ENCODE measurements at places on chromosomes 2 and 18.

DNA sequence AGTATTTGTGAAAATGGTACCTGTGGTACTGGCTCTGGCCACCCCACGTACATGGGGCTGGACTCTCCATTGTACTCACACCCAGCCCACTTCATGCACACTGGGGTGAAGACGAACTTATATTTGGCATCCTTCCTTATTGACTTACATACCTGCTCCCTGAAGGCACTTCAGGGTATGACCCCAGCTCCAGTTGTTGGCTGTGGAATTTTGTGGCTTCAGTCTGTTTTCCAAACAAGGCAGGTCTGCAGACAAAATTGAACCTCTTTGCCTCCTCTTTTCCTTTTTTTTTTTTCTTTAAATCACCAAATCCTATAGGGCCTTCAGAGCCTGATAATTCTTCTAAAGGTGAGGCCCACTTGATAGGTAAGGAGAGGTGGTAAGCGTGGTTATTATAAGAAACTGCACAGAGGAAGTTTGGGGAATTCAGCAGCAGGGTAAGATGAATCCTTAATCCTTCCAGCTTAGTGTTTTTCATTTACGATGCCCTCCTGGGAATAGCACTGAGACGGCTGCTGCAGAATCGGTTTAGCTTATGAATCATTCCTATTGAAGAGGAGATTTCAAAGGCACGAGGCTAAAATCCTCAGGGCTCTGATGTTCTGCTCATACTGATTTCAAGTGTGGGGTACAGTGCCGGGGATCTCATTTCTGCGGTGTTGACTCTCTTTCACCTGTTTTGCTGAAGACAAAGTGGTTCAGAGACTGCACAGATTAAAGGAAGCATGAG lies 55.2 kb downstream of the KIF5C start:
- peak; percentile 83 for DNase-seq

DNA sequence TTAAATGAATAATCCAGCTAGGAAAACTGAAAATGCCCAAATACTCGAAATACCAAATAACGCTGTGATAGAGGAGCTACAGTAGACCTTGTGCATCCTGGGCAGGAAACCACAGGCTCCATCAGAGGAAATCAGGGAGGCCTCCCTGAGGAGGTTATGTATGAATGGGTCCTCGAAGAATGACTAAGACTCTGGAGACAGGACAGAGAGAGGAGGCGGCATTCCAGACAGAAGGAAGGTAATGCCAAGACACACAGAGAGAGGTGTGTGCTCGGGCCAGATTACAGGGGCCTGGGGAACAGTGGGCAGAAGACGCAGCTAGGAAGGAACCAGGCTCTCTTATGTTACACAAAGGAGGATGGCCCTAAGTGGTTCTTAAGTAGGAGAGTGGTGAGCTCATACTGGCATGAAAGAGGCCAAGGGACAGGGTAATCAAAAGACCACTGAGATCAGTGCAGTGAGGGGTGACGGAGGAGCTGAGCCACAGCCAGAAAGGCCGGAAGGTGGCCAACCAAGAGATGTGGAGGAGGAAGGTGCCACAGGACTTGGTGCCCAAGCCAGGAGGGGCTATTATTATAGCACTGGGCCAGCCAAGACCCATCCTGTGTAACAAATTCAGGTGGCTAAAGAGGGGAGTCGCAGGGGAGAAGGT lies 9.9 kb downstream of the ST3GAL5 start:
- no peak for DNase-seq

- DNase-seq = no peak
Observed at GRCh38 chr18:62420513-62421209, 95.6 kb downstream of the TNFRSF11A start.

GRCh38 chr2:99806758-99807157 lies 316.9 kb upstream of the REV1 start:
- DNase-seq = no peak

DNA sequence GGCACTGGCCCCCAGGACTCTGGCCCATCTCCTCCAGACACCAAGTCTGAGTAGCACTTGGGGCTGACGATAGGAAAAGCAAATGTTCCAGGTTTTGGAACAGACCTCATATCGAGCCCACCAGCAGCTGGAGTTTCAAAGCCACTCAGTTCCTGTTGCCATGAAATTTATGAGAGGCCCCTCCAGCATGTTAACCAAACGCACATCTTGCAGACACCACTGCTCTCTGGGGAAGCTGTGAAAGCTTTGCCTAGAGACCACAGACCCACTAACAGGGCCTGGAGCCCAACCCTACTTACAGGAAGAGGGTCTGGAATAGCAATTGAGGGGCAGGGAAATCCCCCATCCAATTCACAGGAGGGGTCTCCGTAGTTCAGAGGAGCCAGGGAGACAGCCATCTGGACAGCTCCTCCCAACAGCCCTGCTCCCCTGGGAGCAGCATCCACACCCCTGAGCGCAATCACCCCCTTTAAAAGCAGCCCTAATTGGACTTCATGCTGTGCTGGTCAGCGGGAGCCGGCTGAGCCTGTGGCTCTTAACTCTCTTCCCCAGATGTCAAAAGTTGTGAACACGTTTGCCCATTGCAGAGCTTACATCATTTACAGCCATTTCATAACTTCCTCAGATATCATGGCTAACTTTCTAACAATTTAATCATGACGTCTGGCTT lies 81.3 kb downstream of the TGFA start:
- DNase-seq = peak; percentile 38

DNA sequence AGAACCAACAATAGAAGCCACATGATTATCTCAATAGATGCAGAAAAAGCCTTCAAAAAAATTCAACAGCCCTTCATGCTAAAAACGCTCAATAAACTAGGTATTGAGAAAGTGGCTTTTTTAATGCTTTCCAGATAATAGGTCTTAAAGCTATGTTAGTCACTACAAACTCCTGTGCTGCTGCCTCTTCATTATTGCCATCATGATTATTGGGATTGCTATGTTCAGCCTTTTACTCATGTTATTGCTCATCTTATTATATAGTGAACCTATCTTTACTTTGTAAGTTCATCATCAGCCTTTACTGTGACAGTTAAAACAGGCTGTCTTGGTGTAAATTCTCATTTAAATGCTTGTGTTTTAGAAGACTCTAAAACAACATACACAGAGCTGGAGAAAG lies 1557.2 kb upstream of the ZEB2 start:
- no peak for DNase-seq

DNA sequence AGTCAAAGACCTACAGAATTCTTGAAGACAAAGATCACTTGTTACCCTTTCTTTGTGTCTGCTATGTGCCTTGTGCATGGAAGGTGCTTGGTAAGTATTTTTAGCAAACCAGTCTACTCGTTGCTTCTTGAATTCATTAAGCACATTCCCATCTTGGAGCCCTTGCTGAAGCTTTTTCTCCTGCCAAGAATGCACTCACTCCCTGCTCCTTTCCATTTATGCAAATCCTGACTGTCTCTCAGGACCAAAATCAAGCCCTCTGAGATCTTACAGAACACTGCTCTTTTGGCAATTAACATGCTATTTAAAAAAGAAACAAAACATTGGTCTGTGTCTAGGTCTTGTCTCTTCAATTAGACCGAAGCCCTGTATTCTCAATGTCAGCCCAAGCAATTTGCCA lies 75.8 kb downstream of the CLHC1 start:
- DNase-seq = no peak

GRCh38 chr2:80887841-80888378 lies 583.4 kb upstream of the LRRTM1 start:
- DNase-seq = no peak

- DNase-seq = no peak
Observed at GRCh38 chr2:157442636-157443035, 1.3 kb downstream of the CYTIP start.

DNA sequence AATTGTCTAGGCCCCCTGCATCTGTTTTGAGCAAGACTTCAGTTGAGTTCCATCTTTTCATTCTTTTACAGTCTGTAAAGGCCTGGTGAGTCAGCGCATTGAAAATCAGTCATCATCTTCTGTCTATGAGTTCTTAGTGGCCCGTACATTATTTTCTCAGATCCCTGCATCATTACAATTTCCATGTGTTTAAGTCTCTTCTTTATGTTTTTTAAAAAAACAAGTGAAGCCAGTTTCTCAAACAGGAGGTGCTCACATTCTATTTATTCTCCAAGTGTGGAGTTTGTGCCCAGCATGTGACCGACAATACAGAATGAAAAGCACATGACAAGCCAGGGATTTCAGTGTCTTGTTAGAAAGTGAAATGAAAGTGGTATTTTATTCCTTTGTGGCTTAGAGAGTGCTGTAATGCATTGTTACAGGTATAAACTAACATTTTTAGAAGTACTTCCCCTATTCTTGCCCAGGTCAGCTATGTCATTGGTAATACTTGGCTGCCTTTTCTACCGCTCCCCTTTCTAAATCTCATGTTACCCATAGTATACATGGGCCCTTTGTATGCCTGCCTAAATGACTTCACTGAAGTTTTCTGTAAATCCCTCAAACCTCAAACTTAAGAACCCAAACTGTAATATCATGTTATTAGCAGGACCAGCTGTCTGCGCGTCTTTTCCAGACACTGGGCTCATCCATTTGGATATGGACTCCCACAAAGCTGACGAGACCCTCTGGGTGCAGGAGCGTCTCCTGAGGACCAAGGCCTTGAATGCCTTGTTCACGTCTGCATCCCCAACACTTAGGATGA lies 67.6 kb downstream of the FEZ2 start:
- no peak for DNase-seq

GRCh38 chr18:35861367-35862118 lies 110.9 kb upstream of the RMP24 start:
- no peak for DNase-seq

- DNase-seq = no peak
Observed at GRCh38 chr2:121140734-121141133, 144.3 kb downstream of the TFCP2L1 start.

- no peak for DNase-seq
Observed at GRCh38 chr2:168566974-168567665, 111.0 kb downstream of the CERS6 start.

DNA sequence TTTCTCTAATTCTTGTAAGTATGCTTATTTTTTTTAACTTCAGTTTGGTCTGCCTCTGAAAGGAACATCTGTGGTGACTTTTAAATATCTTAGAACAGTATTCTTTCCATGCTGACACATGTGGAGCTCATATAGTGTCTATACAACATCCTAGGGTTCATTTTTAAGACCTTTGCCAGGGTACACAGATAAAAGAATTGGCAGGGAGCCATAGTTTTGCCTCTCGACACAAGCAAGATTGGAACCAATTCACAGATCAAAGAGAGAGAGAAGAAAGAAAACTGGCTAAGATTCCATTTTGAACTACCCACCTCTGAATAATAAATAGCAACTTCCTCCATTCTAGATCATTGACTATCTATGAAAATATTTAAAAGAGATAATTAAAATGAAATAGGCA lies 142.7 kb upstream of the ST6GAL2 start:
- DNase-seq = peak; percentile 3

- DNase-seq = no peak
Observed at GRCh38 chr2:182726473-182726872, 10.4 kb downstream of the DNAJC10 start.

DNA sequence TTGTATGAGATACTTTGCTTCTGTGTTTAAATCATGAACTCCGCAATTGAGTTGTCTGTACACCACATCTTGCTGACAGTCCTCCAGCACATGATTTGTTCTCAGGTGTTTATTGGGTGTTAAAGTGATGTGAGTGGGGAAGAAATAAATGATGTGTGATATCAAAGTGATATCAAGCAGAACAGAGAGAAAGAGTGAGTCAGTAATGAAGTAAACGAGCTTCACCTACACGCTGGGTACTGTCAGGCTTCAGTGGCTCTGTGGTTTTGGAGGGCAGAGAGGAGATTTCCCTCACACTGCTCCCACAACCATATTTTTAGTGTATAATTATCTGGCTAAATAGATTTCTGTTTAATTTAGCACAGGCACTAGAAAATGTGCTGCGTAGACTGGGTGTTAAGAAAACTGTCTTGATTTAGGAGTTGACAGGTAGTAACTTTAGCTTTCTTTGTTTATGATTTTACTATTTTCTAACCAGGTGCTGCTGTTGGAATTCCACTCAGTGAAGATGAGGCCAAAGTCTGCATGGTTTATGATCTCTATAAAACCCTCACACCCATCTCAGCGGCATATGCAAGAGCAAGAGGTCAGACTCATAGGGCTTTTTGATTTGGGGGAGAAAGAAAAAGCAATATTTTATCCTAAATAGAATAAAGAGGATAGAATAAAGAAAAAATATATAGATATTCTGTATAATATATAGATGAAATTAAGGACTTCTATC lies 21.2 kb downstream of the ATIC start:
- no peak for DNase-seq

DNA sequence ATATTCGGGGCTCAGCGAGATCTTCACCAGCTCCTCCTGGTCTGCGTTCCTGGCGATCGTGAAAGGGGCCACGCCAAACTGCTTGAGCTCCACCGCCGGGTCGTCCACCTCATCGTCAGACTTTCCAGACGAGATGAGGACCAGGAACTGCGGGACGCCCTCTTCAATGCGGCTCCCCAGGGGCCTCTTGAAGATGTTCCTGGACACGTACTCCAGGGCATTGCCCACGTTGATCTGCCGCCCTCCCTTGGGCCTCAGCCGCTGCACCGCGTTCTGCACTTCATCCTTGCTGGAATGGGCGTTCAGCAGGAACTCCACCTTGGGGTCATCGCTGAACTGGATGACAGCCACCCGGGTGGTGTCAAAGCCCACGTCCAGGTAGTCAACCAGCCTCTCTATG lies 42.1 kb downstream of the COL6A3 start:
- DNase-seq = no peak

- no peak for DNase-seq
Observed at GRCh38 chr2:198252472-198252871, 448.1 kb downstream of the PLCL1 start.

GRCh38 chr2:201779901-201780673 lies 646 bp downstream of the ALS2 start:
- DNase-seq = peak; percentile 49

DNA sequence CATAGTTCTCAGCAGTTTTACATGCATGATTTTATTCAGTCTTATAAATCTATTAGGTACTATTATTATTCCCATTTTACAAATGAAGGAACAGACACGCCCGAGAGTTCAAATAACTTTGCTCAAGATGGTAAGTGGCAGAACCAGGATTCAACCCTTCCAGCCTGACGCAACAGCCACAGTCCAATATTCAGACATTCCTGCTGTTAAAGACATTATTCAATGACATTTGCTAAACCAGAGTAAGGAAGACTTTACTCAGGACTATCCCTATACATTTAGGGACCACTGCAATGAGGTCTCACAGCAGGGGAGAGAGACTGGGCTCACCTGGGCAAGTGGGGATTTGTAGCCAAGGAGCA lies 29.4 kb upstream of the IGFBP2 start:
- DNase-seq = no peak

- DNase-seq = no peak
Observed at GRCh38 chr2:19812166-19812565, 89.6 kb downstream of the TTC32 start.

DNA sequence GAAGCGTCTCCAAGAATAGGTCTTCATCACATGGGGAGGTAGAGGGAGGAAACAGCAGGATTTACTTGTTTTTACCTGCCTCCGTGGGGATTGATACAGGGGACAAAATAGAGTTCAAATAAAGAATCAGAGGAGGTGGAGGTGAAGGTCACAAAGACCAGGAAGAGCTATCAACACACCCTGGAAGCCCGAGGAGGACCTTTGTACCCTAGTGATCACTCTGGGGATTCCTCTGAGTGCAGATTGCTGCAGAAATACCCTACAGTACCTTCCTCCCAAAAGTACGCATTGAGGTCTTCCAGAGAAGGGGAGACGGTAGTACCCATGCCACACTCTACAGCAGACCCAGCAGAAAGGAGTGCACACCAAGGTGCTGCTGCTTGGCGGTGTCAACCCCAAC lies 44.9 kb downstream of the OSR1 start:
- DNase-seq = no peak
